Naive thymus-derived CD4-positive, alpha-beta T cell (primary cell): ENCODE measurements at places on chromosomes 13 and 19. TPM values are rescaled to one million over a fixed set of nuclear protein-coding genes. Genes with fewer than 3 reads are reported as not detected.

The SLC27A1 gene
- 15.1 TPM for total RNA-seq

The FPR3 gene
- 0.86 TPM for total RNA-seq

The WDR62 gene
- 2.9 TPM for total RNA-seq

The LILRB5 gene
- 1.3 TPM for total RNA-seq

The CD70 gene
- not detected for total RNA-seq

The CYP2S1 gene
- total RNA-seq, result 4.1 TPM

The MBD3L3 gene
- not detected for total RNA-seq

The KLK1 gene
- not detected for total RNA-seq
